ENCODE measurements at places on chromosomes 13 and 19.

GRCh38 chr13:79384022-79384610 is 21.9 kb downstream of the RBM26 start:
- DNase-seq: no peak

GRCh38 chr13:97300871-97301270 is 78.7 kb downstream of the MBNL2 start:
- no peak for DNase-seq

GRCh38 chr19:6971366-6971765 is 49.9 kb downstream of the MBD3L2B start:
- no peak for DNase-seq

DNA sequence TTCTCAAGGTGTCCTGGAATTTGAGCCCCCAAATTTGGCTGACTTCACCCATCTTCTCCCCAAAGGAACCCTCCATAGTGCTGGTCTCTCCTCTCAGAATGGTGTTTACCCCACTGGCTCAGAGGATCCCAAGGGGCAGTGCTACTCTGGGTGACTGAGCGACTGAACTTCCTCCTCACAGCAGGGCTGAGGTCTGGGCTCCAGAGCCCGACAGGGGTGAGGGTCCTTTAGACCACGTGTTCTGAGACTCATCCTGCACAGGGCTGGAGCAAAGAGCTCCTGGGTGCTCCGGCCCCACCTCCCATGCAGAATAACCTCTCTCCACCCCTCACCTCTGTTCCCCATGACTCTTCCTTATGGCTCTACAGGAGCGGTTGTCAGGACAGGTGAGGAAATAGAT is 23.2 kb upstream of the CD33 start:
- no peak for DNase-seq

- no peak for DNase-seq
Observed at GRCh38 chr13:23619068-23619855, 49.0 kb downstream of the TNFRSF19 start.

- no peak for DNase-seq
Observed at GRCh38 chr19:43688059-43688701, 18.2 kb upstream of the PLAUR start.

DNA sequence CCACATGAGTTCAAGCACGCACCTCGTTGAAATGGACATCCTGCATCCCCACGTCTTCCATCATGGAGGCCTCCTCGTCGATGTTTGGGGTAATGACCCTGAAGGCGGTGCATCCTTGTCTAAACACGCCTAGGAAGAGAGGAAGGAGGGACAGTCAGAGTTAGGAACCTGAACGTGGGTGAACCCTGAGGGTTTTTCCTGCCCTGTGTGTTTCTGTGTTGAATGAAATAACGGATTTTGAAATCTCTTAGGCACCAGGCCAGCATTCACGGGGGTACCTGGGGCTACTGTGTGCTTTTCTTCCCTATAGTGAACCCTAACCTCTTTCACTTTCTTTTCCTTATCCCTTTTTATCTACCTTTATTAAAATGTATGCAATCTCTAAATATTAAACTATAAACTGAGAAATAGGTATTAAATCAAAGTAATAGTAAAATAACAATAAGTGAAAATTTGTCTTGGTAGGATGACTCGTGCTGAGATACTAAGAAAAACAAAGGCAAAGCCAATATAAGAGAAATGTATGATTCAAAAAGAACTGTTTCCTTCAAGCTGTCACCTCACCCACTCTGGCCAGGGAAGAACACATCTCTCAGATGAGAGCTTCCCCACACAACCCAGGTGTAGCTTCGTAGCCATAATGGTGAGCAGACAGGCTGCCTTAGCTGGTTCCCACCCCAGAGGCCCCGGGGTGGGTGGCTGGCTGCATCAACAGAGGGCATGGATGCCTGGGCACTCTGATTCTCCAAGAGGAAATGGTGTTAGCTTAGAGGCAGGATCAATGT is 72.1 kb upstream of the SLC15A1 start:
- DNase-seq: no peak

GRCh38 chr19:41801792-41802211 is 5.4 kb downstream of the CEACAM3 start:
- DNase-seq: no peak
